ENCODE measurements at places on chromosomes 7 and 10.

DNA sequence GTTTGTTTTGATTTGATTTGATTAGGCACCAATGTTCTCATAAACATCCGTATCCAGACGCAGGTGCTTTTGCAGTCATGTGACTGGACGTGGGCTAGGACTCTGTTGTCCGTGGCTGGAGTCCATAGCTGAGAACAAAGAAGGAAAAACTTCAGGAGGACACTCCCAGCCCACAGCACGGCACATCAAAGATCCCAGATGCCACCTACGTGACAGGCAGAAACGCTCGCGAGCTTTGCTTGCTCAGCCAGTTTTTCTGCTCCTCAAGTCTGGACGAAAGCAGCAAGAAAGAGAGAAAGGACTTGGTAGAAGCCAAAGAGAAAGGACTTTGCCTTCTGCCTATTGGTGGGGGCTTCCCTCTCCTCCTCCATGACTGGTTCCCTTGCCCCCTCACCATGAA, 6.9 kb upstream of the ZKSCAN1 start:
- no peak for DNase-seq

DNA sequence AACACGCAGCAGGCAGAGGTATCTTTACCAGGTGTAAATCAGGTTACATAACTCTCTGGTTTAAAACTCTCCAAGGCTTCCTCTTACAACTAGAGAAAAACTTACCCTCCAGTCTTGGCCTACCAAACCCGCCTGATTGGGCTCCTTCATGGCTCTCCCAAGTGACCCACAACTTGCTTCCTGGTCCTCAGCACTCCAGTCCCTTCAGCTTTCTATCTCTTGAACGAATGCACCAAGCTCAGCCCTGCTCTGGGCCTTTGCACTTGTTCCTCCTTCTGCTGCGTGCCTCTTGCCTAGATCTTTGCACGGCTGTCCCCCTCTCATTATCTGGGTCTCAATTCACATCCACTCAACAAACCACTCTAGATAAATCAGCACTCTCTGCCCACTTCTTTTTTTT, 32.7 kb upstream of the DLD start:
- no peak for DNase-seq

GRCh38 chr10:69573056-69573806, at the start of gene NEUROG3:
Gene NEUROG3 (minus strand): TSS chr10:69573422. CDS start chr10:69573043, 379 bp downstream.
- DNase-seq: no peak

GRCh38 chr7:95581467-95581866, 14.8 kb downstream of the PDK4 start:
- DNase-seq: no peak

DNA sequence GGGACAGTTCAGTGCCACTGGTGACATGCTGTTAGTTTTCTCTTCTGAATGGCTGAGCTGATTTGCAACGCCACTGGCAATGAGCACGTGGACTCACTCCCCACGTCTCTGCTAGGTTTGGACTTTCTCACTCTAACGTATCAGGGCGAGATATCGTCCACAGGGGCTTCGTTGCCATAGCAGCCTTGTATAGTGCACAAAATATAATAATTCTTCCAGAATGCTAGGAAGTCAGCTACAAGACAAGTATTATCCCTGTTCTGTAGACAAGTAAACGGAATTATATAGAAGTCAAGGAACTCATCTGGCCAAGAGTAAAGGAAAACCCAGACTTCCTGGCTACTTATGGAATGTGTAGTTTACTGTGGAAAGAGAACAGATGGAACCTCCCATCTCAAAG, 226.8 kb downstream of the ARHGAP21 start:
- no peak for DNase-seq

DNA sequence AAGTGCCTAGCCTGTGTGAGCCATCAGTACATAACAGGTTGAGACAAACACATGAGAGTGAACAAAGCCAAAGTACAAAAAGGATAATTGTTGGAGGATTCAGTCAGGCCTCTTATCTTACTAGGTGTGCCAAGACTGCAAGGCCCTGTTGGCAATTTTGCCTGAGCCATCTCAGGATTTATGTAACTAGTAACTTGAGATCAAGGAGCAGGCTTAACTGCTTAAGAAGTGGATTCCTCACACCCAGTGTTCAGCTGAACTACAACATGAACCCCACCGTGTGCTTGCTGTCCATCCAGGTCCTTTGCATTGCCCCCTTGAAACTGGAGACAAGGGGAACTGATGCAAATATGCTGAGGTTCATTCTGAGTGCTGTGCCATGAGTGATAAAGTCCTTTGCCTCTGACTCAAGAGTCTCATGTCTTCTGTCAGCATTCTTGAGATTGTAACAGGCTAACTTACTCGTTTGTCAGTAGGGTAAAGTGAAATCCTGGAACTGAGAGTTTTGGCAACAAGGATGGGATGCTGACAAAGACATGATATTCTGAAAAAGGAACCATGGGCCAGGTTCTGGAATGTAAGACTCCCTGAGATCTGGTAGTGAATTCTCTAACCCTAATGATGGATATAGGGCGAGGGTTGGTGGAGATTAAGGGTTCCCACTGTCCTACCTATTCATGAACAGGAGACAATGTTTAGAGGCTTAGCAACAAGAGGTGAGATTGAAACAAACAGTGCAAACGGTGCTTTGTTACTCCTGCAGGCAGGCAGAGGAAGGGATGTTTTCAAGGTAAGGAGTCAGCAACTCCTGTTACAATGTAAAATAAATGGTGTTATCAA, 44.1 kb upstream of the GATAD1 start:
- no peak for DNase-seq

- no peak for DNase-seq
These were observed 7.1 kb upstream of the PAX2 start for GRCh38 chr10:100738055-100738827.
